DMS153 (cell line): ENCODE measurements at places on chromosomes 2 and 18.

DNA sequence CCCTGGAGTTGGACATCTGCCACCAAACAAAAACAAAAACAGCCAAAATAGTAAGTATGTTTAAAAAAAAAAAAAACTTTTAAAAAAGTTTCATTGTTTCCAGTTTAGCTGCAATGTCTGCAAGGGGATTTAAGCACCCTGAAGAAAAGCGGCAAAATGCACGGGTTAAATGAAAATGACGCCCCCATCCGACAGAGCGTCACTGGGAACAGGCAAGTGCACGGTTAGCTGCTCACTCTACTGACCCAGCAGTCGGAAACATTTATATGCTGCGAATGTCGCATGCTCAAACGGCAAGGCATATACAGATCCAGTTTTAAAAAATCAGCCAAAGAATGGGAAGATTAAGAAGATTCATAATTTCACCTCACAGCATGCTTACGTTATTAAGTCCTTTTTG lies 142.8 kb upstream of the PXDN start:
- no peak for DNase-seq

DNA sequence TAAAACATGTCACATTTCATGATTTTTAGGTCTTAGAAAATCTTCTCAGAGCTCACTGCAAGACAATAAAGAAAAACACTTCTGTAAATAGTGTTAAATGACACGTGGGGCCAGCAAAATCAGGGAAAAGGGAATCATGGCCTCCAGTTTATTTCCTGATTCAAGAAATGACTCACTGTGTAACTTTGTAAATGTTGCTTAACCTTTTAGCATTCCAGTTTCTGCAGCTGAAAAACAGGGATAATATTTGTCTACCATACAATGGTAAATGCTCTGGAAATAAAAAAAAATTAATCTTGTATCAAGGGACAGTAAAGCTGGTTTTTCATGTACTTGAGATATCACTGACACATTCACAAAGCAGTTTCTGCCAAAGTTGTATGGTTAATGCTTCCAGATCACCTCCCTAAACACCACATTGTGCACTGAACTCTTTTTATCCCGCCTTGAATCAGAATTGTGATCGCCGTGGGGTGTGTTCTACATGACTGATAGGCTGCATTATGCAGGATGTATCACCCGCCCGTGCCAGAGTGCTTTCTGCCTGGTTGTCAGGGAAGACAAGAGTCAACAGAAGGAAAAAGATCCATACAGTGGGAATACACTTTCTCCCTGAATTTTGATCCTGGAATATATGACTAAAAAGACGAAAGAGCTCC lies 238.8 kb downstream of the IKZF2 start:
- peak; percentile 53 for DNase-seq

GRCh38 chr18:65994302-65994701 lies 243.5 kb downstream of the CDH7 start:
- DNase-seq: no peak

DNA sequence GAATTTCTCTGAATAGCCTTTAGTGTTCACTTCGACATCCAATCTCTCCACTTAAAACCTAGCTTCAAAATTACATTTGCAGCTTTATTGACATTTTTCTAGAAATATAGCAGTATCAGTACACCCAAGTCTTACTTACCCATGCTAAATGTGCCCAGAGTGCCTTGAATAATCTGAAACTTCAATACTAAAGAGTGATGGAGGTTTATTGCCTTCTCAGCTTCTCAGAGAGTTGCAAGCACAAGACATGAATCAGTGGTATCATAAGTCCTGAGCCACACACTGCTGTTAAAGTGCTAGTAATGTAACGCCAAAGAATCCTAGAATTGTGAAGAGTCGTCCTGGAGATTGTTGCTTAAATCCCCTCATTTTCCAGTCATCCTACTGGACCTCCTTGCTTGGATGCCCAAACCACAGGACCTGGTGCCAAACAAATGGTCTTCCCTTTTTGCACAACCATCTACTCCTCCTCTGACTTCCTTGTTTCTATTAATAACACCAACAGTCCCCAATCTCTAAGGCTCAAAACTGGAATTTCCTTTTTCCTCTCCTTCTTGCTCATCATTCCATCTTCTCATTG lies 83.2 kb upstream of the SPATS2L start:
- DNase-seq: no peak

DNA sequence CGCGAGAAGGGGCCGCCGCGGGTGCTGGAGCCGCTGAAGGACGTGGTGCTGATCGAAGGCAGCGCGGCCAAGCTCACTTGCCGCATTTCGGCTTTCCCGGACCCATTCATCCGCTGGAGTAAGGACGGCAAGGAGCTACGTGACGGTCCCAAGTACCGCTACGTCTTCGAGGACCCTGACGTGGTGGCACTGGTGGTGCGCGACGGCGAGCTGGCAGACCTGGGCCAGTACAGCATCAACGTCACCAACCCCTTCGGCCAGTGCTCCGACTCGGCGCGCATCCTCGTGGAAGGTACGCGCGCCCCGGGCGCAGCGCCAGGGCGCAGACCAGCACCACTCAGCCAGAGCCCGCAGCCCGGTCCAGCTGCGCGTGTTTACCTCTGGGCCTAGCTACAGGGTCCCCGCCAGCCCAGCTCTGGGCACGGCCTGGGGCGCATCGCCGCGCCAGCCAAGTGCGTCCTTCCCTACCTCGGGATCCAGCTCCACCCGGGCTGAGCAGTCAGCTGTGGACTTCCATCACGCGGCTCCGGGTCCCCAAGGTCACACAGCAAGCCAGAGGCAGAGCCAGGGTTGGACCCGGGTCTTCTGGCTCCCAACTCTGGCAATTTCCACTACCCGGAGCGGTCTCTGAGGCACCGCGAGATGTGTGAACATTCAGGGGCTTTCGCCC lies 1.7 kb upstream of the GMPPA start:
- no peak for DNase-seq

DNA sequence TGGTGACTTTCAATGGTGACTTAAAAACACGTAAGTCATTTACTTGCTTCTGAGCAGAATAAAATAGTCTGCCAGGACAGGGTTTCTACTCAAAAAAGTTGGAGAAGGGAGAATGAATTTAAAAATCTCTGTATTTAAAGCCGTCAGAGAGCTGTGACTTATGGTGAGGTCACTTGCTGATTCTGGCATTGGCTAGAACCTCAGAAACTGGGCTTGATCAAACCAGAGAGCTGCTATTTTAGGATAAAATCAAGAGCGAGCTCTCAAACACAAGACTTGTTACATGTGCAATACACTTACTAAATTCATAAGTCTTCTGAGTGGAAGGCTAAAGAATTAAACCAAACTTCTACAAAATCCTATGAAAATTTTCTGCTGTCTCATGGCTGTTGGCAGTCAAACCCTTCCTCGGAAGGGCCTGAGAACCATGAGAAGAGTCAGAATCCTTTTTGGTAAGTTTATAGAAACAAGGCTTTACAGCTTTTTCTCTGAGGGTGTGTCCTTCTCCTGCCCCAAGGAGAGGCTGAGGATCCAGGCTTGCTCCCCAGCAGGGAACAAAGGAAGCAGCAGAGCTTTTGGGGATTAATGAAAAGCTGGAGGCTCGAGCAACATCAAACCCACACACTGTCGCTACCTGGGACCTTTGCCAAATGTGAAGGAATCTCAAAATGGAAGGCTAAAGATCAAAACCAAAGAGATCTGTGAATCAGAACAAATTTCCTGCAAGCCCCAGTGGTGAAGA lies 816.4 kb downstream of the SOCS6 start:
- DNase-seq: no peak

GRCh38 chr2:235677276-235677788 lies 183.5 kb downstream of the AGAP1 start:
- DNase-seq: no peak

DNA sequence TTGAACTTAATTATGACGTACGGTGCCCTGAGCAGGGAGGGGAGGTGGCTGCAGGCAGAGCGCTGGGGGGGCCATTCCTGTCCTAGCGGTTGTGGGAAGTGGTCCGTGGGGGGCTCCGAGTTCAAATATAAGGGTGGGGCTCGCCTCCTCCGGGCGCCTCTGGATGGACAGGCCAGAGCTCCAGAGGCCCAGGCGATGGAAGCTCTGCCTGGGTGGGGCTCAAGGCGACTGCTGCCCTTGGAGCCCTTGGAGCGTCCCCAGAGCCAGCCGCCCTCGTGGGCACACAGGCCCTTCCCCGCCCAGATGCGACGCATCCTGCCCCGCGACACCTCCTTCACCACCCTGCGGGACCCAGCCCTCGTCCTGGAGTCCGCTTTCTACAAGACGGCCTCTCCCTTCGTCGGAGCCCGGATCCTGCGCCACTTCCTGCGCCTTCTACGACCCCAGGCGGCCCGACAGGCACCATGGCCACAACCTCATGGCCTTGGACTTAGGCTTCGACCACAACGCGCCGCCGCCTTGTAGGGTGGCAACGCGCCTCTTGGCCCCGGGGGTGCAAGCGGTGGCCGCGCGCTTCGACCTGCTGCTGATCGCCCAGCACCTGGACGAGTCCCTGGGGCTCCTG lies 10.5 kb downstream of the AQP12B start:
- no peak for DNase-seq

DNA sequence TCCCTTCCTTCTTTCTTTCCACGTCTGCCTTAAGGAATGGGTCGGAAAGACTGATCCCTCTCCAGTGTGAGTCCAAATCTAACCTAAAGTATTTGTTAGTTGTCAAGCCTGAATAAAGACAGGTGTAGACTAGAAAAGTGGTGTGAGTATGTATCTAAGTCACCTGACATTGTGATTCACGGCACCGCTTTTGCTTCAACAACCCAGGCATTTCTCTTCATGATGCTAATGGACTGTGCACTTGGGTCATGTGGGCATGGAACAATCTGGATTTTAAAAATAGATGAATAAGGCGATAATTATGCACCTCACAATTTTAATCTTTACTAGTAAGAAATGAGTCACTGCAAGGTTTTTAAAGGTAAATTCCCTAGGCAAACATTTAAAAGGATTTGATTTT lies 107.5 kb downstream of the LIPG start:
- DNase-seq: no peak

- DNase-seq: no peak
Observed at GRCh38 chr2:46009772-46010171, 287.4 kb upstream of the EPAS1 start.

GRCh38 chr18:519019-519879 lies 18.7 kb upstream of the COLEC12 start:
- no peak for DNase-seq

DNA sequence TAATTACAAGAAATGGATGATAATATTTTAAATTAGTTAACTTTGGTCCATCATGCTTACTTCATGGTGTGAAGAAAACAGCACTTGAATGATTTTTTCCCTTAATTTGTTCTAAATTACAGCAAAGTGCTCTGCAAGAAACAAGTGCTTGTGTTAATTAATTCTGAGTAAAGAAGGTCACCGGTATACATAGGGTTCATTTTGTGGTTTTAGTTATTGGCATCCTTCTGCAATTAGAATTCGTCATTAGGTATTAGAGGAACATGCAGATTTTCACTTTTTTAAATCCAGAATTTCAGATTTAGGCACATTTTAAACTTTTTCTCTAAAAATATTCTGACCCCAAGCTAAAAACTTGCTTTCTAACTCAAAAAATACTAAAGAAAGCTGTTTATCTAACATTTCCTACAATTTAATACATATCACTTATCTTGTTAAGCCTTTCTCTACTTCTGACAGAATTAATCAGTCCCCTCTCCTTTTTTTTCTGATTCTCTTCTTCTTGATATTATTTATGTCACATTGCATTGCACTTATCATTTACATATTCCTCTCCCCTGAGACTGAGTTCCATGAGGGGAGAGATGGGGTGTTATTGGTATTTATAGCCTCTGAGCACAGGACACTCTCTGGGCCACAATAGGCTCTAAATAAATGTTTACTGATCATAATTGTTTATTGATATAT lies 129.2 kb downstream of the PLA2R1 start:
- DNase-seq: no peak

DNA sequence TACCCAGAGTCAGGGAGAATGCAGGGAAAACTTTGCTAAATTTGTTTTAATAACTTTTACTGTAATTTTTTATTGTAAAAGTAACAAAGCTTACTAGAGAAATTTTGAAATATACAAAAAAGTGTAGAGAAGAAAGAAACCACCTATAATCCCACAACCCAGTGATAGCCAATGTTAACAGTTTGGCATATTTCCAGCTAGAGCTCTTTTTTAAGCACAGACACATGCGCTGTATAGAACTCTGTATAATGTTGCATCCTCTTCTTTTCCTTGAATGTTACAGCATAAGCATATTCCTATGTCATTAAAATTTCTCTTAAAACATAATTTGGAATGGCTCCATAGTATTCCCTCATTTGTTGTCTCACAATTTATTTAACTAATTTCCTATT lies 37.4 kb upstream of the EPAS1 start:
- no peak for DNase-seq

- no peak for DNase-seq
Observed at GRCh38 chr2:42032224-42032620, 15.6 kb upstream of the PKDCC start.

DNA sequence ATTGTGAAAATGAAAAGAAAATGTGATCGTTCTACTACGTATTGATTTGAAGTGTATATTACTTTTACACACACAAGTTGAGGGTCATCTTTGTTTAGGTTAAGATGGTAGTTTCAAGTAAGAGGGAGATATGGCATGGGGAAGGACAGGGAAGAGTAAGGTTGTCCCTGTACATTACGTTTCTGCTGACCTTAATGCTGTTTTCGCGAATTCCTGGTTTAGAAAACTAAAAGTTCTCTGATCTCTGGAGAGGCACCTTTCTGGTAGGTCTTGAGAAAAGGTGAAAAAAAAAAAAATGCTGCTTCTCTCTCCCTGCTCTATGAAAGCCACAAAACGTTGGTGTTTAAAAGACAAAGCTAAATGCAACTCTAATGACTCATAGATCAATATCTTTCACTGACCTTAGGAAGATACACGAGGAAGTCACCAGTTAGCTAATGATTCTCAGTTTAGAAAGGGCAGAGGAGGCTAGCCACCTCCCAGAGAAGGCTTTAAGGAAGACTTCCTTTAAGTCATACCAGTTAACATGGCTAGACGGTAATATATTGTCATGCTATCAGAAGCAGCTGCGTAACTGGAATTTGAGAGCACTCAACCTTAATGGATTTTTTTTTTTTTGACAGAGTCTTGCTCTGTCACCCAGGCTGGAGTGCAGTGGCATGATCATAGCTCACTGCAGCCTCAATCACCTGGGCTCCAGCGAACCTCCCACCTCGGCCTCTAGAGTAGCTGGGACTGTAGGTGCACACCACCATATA lies 13.2 kb downstream of the TXNDC2 start:
- no peak for DNase-seq

DNA sequence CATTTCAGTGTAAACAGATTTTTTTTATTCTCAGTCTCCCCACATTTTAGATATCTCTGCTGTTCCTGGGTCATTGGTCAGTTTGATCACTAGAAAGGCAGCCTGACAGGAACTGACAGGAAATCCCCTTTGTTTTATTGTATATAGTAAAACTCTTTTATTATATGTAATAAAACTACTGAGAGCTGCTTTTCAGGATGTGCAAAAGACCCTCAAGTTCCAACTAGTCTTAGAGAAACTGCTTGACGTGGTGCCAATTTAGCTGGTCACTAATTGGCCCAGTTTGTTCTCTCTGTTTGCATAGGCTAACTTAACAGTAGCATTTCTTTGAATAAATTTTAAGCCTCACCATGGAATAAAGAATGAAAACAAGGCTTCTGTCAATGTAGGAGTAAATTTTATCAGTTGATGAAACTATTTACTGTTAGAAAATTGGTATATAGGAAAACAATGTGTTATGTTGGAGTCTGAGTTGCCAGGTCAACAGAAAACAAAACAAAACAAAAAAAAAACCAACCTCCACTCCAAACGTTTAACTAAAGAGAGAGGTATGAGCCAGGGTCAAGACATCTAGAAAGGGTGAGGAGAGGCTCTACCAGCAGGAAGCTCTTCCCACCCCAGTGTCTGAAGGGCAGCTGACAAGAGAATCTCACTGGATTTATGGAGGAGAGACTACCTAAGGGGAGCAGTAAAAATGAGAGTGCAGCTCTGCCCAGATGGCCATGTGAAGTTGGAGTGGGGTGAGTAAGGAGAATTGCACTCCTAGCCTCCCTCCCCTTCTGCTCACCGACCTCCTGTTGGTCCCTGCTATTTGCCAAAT lies 184.6 kb downstream of the ST6GAL2 start:
- peak; percentile 25 for DNase-seq
